Activated CD4-positive, alpha-beta T cell treated with anti-CD3 and anti-CD28 coated beads for 36 hours (primary cell): ENCODE measurements at places on chromosomes 11 and 22. TPM values are rescaled to one million over a fixed set of nuclear protein-coding genes. Genes with fewer than 3 reads are reported as not detected.

- DNase-seq, result no peak
These were observed 2.6 kb downstream of the LIPT2 start for GRCh38 chr11:74490941-74491340.

DNA sequence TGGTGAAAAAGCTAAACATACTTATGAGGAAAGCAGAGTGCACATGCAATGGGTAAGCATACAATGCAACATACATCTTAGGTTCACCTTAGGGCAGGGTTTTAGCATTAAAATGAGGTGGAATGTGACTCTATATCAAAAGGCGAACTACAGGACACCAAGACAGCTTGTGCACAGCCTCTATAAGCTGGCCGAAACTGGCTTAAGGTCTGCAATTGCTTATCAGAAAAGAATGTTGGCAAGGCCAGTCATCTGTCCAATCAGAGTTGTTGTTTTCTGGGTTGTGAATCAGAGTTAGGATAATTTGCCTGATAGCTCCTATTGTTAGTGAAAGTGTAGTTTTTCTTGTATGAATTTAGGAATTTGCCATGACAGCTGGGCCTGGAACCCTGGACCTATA is 76.5 kb downstream of the LRRC4C start:
- DNase-seq, result no peak

DNA sequence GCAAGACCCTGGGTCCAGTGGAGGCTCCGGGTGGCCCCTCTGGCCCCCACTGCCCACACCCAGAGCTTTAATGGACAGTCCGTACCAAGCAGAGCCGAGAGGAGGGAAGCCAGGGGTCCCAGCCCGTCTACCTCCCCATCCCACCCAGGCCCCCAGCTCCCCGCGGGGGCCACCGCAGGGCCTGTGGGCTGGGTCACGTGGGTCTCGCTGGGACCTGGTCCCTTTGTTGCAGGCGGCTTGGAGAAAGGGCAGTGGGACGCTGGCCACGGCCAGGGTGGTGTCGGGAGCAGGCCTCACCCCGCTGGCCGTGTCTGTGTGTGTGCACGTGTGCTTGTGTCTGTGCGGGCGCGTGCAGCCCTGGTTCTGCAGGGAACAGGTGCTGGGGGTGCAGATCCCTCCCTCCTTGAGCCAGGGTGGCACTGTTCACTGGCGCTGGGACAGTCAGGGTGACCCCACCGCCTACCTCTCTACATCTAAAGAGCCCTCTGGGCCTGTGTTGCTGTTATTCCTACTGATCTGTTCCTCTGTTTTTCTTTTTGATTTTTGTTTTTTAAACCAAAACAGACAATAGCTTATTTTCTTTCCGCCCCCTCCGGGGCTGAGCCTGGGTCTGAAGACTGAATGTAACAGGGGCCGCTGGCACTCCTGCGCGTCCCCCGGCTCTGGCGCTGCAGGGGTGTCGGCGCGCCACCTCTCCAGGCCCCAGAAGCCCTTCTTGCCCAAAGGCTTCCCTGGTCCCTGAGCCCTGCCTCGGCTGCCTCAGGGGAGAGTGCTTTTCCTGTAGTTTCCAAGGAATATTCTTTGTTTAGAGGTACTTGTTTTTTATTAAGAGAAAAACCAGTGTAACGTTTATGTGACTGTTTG is 20.1 kb upstream of the TMEM191C start:
- DNase-seq, result no peak

- no peak for DNase-seq
These were observed 583.3 kb upstream of the TENM4 start for GRCh38 chr11:80024119-80024518.

DNA sequence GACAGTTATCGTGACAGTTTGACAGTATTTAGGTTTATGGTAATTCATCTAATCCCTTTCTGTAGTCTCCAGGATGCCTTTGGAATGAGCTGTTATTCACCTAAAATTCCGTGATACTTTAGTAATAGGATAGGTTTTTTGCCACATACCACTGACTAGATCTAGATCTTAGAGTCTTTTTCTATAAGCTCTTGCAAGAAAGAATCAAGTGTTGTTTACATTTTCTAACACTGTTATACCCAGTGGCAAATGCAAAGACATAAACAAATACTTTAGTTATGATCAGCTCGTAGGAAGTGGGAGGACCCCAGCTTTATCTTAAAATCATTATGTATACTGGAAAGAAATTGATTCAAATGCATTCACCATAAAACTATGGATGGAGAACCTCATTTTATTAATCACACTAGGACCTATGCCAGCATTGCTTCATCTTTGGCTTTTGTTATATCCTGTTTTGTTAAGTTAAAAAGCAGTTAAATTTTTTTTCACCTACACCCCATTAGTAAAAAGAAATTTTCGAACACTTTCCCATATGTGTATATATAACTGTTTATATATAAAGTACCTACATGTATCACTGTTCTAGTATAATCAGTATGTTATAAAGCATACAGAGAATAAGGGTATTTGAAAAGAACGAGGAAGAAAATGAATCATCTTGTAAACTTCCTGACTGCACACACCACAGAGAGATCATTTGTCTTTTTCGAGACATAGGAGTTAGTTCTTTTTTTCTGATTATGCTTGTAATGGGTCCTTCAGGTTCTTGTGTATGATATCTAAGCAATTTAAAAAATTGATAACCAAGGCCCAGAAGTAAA is 60.9 kb downstream of the PDHX start:
- no peak for DNase-seq

DNA sequence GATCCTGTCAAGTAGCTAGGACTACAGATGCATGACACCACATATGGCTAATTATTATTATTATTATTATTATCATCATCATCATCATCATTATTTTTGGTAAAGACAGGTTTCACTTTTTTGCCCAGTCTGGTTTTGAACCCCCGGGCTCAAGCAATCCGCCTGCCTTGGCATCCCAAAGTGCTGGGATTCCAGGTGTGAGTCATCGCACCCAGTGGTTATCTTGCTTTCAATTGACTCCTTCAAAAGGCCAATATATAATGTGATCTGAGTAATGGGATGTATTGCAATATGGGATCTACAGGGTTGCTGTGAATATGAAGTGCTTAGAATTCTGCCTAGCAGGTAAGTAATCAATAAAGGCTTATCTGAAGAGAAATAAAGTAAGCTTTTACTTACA is 221.2 kb downstream of the SBF2 start:
- DNase-seq, result no peak

DNA sequence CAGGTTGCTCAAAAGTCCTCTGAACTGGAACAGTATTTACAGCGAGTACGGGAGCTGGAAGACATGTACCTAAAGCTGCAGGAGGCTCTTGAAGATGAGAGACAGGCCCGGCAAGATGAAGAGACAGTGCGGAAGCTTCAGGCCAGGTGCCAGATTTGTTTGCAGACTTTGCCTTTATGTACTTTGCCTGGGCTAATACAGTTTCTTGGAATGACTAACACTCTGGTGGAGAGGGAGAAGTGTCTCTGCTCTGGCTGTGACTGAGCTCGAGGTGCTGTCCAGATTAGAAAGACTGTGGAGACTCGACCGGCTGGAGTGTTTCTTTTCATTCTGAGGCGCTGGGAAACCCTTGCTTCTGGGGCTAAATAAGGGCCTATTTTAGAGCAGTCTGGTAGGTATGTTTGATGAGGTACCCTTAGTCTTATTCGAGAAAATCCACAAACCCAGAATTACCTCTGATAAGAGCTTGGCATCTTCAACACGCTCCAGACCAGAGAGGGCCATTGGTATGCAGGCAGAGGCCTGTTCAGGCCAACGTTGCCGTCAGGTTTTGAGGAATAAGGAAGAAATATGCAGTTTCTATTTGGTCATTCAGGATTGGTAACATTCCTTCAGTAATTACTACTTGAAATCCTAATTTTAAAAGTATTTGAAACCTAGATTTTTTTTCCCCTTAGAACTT is 76.5 kb downstream of the SWAP70 start:
- no peak for DNase-seq

Gene CHRM1
- not detected for total RNA-seq

DNA sequence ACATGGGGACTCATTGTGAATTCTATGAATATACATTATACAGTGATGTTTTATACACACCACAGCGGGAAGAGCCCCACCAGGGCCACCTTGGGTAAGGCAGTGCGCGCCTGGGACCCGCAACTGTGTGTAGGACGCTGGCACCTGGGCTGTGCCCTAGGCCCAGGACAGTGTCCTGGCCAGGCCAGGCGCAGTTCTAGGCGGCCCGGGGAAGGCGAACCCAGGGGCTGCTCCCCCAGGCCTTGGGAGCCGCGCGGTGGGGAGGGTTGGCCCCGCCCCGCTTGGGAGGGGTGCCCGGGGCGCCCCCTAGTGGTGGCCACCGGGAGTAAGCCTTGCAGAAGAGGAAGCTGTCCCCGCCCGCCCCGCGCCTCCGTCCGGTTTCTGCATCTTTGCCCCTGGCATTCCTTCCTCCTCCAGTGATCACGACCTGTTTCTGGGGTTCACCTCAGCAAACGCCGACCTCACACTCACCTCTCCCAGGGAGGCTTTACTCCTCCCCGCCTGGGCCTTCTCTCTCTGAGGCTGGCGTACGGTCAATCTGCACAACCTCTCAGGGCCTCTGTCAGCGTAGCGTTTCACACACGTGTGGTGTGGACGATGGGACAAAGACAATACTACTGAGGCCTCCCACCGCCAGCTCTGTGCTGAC is 9.5 kb upstream of the EHD1 start:
- DNase-seq, result peak; percentile 92

GRCh38 chr11:47611348-47611794 is 17.2 kb upstream of the C1QTNF4 start:
- no peak for DNase-seq

Gene EPS8L2
- 10.5 TPM for total RNA-seq

Gene MS4A7
- not detected for total RNA-seq

Gene SOX6
- 0.46 TPM for total RNA-seq

Gene APOA4
- not detected for total RNA-seq

Gene GGTLC3
- total RNA-seq, result not detected

DNA sequence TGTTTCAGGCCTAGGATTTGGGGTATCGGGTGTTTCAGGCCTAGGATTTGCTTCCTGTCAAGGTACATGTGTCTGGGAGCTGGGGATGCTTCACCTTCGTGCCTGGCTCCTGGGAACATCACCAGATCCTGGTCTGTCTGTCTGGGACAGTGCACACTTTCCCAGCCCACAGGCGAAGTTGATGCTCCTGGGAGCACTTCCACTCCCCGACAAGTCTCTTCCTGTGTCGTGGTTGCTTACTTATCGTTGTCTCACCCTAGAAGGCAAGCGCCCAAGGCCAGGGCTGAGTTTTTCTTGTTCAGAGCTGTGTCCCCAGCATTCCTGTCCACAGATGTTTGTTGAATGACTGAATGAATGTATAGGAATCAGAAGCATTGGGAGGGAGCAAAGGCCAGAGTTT is 71.5 kb downstream of the LINC01488 start:
- DNase-seq, result no peak

Gene RAB36
- 0.35 TPM for total RNA-seq

DNA sequence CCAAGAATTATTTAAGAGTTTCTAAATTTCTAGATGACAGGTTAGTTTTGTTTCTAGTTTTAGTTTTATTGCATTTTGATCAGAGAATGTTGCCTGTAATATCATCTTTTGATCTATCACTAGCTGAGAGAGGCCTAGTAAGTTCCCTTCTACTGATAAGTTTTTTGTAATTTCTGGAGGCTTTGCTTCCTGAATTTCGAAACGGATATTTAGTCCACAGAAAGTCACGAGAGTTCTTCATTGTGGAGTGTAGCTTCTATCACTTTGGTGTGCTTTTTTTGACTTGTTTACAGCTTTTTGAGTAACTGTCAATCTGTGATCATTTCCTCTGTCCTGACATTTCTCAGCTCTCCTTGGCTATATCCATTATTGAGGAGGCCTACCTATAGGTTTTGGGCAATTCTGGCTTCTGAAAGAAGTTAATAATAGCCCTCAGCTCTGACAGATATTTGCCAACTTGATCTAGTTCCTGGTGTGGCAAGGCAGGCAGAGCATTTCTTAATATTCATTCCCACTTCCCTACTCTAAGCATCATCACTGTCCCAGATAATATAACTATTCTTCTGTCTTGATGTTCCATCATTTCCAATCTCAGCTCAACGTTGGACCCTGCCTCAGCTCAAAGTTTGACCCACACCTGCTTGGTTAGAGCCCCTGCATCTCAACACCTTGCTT is 171.3 kb downstream of the BLID start:
- no peak for DNase-seq

- no peak for DNase-seq
These were observed 628.8 kb upstream of the ANO5 start for GRCh38 chr11:21564095-21564494.

Gene OR4D5
- total RNA-seq, result not detected

Gene DDIAS
- total RNA-seq, result 23.5 TPM

DNA sequence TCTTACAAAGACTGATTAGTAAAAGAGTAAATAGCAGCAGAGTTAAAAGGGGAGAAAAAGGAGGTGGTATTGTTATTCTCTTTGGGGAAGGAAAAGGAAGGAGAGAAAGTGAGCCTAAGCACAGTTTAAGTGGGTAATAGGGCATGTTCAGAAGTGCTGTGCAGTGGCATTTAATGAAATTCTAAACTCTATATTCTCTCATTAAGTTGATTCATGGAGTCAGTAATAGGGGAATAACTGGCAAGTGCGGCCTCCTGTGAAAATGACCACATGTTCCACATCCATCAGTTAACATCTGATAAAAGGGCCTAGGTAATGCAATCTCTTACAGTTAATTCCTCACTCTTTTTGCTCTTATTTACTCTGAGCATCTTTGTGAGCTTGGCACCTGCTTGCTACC is 516.7 kb downstream of the JRKL start:
- DNase-seq, result no peak

Gene CCDC87
- 0.09 TPM for total RNA-seq

Gene PARVG
- total RNA-seq, result 61.7 TPM

DNA sequence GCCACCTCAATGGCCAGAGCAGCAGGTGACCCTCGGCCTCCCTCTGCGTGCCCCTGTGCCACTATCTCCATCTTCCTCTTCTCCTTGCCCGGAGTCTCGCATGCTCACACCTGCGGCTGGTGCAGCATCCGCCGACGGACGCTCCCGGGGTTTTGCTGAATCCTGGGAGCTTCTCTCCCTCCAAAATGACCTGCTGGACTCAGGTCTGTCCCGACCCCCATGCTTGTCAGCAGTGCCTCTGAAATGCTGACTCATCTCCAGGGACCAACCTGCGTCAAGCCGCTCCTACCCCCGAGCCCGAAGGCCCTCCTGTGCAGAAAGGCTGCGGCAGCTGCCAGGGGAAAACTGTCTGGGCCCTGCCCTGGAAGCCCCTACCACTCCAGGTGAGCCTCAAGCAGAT is 58.4 kb downstream of the CELSR1 start:
- DNase-seq, result no peak
